Globus pallidus (tissue), 1 donor: ENCODE measurements at places on chromosomes 2 and 18.
A peak's percentile ranks its signal among the peaks of the same experiment; 100 is the strongest.

DNA sequence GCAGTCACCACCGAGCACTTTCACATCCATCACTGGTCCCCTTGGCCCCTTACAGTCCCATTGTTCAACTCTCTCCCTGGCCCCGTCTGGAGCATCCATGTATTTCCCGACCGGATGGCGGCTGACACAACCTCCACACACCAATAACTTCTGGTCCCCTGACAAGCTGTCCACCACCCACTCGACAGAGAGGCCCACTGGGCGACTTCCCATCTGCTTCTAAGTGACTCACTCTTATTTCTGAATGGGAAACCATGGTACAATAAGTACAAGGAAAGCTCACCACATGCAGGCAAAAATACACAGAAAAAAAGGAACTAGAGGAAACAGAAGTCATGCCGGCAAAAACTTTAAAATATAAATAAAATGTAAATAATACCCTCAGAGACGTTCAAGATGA, 82.9 kb upstream of the RAB12 start:
- no peak for DNase-seq

- no peak for DNase-seq
Measured at GRCh38 chr2:237921967-237922492, 44.8 kb upstream of the UBE2F start.

DNA sequence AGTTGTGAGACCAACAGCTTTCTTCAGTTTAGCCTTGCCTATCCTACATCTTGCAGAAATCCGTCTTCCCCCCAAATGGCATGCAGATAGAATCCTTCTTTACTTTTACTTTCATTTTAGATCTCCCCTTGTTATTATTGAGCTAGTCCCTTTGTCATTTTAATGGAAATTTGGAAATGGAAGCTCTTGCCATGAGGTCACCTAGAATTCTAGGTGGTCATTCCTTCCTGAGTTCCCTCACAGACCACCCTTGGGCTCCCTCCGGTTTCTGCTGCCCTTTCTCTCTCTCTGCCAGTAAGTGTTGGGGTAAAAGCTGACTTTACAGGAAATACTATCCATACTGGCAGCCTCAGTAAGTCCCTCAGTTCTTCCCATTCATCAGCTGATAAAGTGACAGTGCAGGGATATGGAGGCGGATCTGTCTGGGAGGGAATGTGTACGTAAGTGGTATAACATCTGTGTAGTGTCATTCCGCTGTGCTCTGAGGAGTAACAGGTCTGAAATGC, 30.2 kb downstream of the ARHGAP25 start:
- DNase-seq: no peak

DNA sequence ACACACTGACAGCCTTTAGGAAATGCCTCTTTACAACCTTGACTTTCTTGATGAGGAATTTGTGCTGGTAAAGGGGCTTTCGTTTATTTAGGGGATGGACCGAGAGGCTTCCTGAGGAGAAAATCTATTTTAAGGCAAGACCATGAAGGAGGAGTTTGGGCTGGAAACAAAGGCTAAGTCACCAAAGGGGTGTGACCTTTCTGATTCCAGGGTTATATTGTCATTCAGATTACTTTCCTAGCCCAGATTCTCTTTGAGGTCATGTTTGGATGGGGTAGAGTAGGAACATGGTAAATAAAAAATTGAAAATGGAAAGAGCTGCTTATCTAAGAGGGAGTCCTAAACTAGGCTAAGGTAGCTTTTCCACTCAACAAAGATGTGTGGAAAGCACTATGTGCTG, 77.1 kb upstream of the UGP2 start:
- DNase-seq: no peak

DNA sequence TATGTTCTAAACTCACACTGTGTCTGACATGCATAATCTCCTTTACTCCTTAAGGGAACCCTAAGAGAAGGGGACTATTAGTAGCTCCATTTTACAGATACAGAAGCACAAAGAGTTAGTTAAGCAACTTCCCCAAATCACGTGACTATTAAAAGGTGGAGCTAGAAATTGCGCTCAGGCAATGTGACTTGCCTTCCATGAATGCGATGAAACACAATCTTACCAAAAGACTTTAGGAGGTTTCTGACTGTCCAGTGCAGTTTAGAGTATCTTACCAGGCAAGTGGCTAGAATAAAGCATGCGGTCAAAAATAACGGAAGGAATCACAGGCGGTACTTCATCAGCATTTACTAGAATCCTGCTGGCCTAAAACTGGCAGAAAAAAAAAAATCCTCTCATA, 70.4 kb downstream of the ZNF521 start:
- no peak for DNase-seq

GRCh38 chr18:77749089-77749488, 499.4 kb downstream of the GALR1 start:
- no peak for DNase-seq

DNA sequence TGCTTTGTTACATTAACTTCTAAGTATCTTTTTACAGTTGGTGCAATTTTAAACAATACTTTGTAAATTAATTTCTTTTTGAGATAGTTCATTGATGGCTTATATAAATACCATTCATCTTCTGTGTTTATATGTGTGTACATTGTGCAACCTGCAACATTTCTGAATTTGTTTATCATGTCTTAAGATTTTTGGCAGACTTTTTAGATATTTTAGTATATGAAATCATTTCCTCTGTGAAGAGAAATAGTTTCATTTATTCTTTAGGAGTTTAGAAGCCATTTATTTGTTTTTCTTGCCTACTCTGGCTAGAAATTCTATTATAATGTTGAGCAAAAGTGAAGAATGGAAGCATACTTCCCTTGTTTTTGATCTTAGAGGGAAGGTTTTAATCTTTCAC, 337.8 kb upstream of the DSEL start:
- DNase-seq: no peak

- DNase-seq: no peak
Measured at GRCh38 chr2:13158466-13158865, 441.7 kb downstream of the TRIB2 start.

GRCh38 chr2:170462433-170463205, 252.5 kb upstream of the SP5 start:
- no peak for DNase-seq

- DNase-seq: no peak
Measured at GRCh38 chr2:237669628-237670392, 42.4 kb downstream of the LRRFIP1 start.

DNA sequence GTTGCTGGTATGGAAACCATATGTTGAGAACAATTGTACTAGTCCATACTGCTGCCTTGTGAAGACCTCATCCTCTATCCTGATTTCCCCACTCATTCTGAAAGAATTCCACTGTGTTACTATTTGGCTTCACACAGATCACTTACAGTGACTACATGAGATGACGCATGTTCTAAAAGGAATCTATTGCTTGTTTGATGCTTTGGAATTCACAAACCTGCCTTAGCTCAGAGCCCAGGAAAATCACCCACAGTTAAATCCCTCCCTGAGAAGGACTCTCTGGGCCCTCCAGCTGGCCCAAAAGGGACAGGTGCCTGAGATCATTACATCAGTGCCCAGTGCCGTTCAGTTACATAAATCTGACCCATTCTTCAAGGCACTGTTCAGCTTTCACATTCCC, 45.3 kb downstream of the KLHL29 start:
- DNase-seq: no peak

DNA sequence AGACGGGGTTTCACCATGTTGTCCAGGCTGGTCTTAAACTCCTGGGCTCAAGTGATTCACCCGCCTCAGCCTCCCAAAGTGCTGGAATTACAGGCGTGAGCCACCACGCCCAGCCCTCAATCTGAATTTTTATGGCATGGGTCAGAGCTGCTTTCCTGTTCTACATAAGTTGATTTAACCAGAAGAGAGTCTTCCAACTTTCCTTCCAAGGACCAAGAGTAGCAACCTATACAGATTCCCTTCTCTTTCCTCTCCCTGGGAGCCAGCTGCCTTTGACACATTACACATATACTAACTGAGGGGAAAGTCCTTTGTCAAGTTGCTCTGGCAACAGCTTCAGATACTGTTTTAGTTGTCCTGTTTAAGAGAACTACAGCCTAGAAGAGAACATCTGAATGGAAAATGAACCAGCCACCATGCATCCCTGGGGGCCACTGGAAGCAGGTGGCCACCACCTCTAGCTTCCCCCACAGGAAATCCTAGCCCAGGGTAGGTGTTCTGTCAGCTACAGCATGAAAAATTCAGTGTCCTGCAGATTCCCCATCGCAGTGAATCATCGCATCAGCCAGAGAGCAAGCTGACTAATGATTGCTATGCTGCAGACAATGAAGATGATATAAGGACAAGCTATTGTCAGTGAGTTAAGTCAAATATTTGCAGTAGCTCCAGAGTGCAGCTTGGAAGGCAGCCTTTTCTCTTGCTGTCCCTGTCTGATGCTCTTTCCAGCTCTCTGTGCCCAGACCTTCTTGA, 62.9 kb downstream of the POMC start:
- no peak for DNase-seq

DNA sequence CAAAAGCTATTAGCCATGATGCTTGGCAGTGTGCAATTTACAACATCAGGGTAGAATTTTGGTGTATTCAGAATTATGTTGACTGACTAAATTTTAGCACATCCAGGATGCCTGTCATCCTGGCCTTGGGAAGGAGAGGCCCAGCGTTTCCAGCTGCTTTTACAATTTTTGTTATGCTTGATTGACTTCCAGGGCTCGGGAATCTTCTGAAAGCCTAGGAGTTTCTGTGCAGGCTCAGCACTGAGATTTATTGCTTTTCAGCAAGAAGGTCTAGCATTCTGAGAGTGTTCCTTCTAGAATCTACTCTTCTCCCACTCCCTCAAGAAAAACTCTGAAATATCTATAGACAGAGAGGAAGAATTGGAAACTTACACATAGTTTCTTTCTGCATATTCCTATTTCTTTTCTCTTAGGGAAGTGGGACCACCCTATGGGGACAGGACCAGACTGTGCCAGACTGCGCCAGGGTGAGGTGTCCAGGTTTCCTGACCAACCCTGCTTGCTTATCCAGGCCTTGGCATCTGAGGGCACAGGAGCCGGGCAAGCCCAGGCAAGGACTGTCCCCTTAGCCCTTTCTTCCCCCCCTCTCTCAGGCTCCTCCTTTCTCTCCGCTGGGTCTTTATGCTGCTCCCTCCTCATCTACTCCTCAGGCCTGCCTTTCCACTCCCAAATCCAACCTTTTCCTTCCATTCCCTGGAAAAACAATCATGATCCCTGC, 26.9 kb downstream of the MAIP1 start:
- no peak for DNase-seq

DNA sequence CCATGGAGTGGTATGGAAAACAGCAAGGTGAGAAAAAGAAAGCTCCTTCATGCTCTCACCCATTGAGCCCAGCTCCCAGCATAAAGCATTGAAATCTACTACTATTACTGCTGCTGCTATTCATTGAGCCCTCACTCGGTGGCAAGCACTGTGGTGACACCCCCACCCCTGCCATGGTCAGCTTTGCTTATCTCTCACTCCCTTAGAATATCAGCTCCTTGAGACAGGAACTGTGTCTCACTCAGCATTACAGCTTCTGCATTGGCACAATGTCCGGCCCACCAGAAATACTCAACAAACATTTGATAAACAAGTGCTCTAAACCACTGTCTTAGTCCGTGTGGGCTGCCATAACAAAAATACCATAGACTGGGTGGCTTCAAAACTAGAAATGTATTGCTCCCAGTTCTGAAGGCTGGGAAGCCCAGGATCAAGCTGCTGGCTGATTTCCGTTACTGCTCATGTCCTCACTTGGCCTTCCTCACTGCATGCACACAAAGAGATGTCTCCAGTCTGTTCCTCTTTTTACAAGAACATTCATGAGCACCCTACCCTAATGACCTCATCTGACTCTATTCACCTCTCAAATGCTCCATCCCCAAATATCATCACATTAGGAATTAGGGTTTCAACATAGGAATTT, 116.3 kb downstream of the ZBTB7C start:
- no peak for DNase-seq

GRCh38 chr2:10497797-10498251, 49.7 kb upstream of the ODC1 start:
- DNase-seq: peak; percentile 5

DNA sequence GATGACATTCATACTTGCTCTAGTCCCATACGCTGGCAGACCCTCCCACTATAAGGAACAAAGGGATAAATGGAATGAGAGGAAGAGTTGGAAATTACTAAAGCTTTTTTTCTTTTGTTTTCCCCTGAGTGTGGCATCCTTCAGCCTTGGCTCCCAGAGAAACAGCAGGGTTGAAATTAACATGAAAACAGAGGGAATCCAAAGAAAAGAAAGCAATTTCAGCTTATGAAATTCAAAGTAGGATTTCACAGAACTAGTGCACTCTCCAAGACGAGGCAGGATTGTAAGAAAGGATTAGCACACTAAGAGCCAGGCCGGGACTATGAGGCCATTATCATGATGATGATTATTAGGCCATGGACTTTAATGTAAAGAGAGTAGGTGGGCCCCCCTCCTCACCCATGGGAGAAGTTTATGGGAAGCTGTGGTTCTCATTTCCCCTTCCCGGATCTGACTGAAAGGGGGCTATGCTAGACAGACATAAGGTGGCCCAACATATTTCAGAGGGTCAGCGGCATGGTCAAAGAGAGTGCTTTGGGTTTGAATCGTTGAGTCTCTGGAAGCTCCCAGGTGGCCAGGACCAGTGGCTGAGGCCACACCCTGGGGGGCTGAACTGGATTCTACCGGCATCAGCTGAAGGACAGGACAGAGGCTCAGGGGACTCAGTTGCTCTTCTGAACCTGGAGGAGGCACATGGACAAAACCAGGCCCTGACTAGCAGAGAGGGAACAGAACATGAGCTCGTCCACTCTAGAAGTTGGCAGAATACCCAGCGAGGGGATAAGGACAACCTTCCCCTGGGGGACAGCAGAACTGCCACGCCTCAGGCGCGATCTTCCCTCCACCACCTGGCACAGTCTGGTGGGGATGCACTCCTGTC, 100.1 kb upstream of the ARL4C start:
- DNase-seq: no peak

DNA sequence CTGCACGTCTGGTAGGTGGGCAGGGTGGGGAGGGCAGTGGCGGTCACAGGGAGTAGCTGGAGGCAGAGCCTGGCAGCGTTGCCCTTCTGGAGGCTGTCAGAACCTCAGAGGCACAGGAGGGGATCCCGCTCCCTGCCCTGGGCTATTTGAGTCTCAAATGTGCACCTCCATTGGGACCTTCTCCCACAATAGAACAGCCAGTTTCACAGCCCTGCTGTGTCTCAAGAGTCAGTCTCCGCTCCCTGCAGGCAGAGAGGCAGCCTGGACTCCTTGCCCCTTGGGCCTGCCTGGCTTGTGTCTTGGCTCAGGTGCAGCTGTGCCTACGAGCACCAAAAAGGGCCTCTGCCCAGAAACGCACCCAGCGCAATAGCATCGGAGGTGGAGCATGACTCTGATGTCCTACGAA, 57.4 kb downstream of the FAM168B start:
- DNase-seq: no peak

GRCh38 chr2:56450047-56450446, 266.3 kb downstream of the CCDC85A start:
- DNase-seq: no peak

DNA sequence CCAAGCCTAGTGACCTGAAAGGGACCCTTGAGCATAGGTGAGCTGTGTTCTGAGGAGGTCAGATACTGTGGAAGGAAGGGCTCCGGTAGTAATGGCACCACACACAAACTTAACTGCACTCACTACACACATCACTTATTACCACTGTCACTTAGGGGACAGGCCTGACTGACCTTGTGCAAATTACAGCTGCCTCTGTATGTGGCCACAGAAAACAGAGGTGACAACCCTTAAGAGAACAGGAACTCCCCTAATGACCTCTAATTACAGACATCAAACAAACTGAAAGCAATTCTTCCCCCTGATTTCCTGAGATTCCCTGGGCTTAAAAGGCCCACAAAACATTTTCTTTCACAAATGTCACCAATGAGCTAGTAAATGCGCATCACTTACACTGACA, 360.6 kb downstream of the RND3 start:
- no peak for DNase-seq
